ENCODE measurements at places on chromosomes 6 and 20.

- no peak for DNase-seq
These were observed 14.0 kb upstream of the NT5E start for GRCh38 chr6:85435851-85436250.

- no peak for DNase-seq
These were observed 8.5 kb upstream of the TBXT start for GRCh38 chr6:166176106-166176505.

DNA sequence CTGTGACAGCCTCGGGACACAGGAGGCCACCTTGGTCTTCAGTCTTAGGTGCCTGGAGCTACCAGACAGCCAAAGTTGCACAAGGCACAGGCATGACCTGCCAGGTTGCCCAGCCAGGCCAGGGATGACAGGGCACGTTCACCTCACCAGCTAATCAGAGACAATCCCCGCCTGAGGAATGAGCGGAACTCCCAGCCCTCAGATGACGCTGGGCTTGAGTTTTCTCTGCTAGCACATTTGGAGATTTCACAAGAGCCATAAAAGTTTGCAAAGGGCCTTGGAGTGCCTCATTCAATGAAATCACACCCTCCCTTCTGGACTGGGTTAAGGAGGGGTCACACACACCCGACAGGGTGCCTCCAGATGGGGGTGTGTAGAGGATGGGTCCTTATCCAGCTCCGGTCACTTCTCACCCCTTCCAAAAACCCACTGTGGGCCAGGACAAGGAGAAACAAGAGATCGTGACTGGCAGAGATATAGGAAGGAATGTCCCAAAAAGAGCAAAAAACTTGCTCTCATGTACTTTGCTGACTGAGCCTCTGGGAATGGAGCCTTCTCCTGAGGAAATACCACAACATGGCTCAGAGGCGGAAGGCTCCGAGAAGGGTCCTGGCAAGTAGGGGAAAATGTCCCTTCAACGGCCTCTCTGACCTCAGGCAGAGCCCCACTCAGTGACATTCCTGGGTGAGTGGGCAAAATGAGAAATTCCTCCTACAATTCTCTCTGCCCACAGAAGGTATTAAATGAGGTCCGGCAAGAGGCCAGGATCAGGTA, 121.6 kb downstream of the ISM1 start:
- no peak for DNase-seq

DNA sequence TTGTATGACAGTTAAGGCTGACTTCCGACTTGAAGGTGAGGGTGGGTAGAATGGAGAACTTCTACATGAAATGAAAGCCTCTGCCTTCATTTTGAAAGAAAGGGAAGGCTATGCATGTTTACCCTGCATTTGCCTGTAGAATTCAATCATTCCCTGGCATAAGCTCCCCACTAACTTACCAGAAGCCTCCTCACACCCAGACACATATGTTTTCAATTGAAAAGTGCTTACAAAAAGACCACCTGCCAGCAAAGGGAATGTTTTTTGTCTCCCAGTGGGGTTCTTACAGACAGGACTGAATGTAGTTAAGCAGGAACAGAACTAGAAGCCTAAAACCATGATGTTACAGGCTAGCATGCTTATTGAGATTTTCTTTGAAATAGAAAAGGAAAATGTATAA, 392.1 kb upstream of the HSF2 start:
- peak; percentile 4 for DNase-seq

- no peak for DNase-seq
These were observed 8.6 kb upstream of the LY6G5C start for GRCh38 chr6:31689249-31690110.

DNA sequence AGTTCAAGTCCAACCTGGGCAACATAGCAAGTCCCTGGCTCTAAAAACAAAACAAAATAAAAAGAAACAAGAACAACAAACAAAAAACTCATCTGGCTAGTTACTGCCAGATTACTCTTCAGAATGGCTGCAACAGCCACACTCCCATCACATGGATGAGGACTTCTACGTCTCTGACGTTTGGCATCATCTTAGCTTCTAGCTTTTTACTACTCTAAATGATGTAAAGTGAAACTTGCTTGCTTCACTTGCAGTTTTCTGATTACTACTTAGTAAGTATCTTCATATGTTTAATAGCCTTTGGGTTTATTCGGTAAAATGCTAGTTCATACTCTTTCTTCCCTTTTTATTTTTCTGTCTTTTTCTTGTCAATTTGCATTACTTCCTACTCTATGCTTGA, 161.1 kb upstream of the CARMIL1 start:
- DNase-seq, result no peak

GRCh38 chr6:116877743-116878142, 701 bp downstream of the RFX6 start:
- no peak for DNase-seq

- no peak for DNase-seq
These were observed 71.7 kb downstream of the SNX5 start for GRCh38 chr20:17896771-17897369.

- no peak for DNase-seq
These were observed 26.2 kb downstream of the NTSR1 start for GRCh38 chr20:62734881-62735280.

- no peak for DNase-seq
These were observed 313.4 kb upstream of the PLCB4 start for GRCh38 chr20:8755340-8756118.

GRCh38 chr6:14396826-14397517, 279.4 kb downstream of the CD83 start:
- DNase-seq, result peak; percentile 15

DNA sequence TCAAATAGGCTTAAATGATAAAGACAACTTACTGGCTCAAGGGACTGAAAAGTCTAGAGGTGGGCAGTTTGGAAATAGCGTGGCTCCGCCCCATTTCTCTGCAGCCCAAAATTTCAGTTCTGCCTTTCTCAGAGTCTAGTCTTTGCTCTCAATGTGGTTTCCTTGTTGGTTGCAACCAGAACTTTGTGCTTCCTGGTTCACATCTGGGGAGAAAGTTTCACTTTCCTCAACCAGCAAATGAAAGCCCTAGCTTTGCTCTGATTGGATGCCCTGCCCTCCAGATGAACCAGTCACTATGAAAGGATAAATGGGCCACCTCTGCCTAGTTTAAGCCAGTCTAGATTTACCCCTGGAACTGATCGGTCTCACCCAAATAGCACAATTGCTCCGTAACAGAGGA, 14.9 kb downstream of the SYCP2L start:
- DNase-seq, result no peak

- DNase-seq, result no peak
These were observed 1516.4 kb upstream of the DEFB115 start for GRCh38 chr20:29740951-29741593.

DNA sequence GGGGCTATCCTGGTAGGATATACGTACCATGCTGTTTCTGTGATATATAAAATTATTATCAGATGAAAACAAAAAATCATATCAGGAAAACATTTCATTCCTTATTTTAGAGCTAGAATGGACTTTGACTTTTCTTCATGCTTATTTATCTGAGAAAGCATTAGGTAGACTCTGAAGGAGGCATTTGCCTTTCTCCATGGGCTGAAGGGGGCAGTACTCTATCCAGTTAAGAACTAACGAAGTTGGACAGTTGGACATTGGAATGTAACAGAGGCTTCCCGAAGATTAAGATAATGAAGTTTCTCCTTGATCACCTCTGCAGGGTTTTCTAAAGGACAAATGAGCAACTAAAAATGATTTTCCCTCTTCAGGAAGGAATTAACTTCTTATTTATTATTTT, 233.9 kb downstream of the SAMD5 start:
- no peak for DNase-seq

GRCh38 chr6:2979819-2980464, 8.6 kb upstream of the SERPINB6 start:
- peak; percentile 70 for DNase-seq

GRCh38 chr20:62804627-62805154, at the start of gene OGFR:
OGFR (plus strand) TSS chr20:62804835; CDS start chr20:62804860, 25 bp downstream.
- peak; percentile 58 for DNase-seq
